ENCODE measurements at places on chromosomes 4 and X.

DNA sequence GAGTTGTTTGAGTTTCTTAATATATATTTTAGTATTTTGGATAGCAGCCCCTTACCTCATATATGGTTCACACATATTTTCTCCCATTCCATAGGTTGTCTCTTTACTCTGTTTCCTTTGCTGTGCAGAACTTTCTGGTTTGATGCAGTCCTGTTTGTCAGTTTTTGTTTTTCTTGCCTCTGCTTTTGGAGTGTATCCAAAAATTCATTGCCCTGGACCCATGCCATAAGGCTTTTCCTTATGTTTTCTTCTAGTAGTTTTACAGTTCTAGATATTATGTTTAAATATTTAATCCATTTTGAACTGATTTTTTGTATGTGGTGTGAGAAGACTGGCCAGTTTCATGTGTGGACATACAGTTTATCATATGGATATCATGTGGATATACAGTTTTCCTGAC is 58.5 kb upstream of the NUDT6 start:
- DNase-seq: no peak

DNA sequence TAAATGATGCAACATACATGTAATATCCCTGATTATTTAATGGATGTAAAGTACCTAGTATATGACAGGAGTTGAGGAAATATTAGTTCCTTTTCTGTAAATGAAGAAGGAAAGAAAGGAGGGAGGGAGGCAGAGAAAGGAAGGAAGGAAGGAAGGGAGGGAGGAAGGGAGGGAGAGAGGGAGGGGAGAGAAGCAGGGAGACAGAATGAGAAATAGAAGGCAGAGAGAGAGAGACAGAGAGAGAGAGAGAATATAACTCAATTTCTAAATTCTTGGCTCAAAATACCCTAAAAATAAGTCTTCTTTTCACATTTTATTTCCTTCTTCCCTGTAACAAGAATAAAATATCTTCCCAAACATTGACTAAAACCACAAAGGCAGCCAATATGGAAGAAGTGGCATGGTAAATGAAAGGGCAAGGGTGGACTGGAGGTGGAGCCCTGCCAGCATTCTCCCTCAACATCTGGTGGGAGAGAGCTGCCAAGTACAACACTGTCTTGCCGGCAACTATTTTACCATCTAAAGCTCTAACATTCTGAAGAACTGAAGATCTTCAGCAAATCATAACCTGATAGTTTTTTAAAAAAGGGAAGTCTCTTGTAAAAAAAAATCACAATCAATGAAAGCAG is 245.1 kb downstream of the PPP3CA start:
- DNase-seq: no peak

- no peak for DNase-seq
These were observed 24.6 kb upstream of the BCLAF3 start for GRCh38 chrX:20015422-20015821.

DNA sequence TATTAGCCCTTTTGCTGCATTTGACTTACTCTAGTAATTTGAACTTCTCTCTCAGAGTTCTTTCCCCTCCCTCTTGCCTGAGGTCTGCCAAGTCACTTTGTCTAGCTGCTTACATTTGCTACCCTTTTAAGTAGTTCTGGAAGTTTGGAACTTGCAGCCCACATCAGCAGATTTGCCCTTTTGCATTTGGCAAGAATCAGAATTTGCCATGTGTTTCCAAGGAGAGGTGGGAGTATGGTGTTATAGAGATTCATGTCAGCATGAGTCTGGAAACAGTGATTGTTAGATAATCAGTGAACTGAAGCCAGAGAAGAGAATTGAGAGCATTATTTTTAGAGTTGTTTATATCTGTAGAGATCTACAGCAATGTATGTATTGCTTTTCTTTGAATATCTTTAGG is 52.1 kb downstream of the KLHL34 start:
- DNase-seq: no peak

- no peak for DNase-seq
These were observed 38.1 kb downstream of the AMOT start for GRCh38 chrX:112802541-112802940.

DNA sequence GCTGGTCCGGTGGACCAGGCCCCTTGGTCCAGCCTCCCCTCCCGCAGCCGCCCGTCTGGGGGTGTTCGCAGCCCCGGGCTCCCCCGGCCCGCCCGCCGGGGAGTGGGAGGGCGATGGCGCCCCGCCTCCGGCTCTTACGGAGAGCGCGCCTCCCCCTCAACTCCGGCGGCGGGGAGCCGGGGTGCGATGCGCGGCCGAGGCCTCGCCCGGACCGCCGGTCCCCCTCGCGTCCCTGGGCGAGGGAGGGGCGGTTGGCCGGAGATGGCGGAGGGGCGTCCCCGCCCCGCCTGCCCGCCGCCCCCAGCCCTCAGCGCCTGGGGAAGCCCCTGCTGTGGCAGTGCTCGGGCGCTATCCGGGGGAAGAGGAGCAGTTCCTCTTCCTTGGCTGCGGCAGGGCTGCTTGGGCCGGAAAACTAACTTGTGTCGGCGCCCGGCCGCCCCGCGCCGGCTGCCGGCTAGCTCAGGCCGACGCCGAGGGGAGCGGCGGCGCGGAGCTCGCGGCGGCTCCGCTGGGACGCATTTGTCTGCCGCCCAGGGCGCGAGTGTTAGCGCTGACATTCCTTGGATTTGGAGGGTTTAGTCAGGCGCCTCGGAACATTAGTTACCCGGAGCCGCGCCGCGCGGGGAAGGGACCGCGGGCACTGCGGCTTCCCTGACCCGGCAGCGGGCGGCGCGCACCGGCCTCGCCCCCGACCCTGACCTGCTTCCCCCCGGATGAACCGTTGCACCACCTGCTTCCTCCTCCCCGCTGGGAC is 994 bp downstream of the GALNT7 start:
- DNase-seq: peak; percentile 72

GRCh38 chrX:69995362-69996112 is 54.2 kb downstream of the AWAT2 start:
- DNase-seq: no peak

DNA sequence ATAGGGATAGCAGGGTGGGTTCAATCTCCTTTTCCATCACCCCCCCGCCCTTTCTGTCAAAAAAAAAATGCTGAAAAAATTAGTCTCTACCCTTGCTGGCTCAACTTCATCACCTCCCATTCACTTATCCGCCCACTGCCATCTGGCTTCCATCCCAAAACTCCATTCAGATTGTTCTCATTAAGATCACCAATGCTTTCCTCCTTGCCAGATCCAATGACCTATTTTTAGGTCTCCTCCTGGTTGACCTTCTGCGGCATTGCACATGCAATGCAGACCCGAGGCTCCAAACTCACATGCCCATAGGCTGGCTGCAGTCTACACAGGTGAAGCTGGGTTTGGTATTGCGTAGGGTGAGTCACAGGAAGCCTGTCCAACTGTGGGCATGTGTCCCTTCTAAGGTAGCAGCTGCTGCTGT is 21.1 kb upstream of the STIM2 start:
- no peak for DNase-seq

DNA sequence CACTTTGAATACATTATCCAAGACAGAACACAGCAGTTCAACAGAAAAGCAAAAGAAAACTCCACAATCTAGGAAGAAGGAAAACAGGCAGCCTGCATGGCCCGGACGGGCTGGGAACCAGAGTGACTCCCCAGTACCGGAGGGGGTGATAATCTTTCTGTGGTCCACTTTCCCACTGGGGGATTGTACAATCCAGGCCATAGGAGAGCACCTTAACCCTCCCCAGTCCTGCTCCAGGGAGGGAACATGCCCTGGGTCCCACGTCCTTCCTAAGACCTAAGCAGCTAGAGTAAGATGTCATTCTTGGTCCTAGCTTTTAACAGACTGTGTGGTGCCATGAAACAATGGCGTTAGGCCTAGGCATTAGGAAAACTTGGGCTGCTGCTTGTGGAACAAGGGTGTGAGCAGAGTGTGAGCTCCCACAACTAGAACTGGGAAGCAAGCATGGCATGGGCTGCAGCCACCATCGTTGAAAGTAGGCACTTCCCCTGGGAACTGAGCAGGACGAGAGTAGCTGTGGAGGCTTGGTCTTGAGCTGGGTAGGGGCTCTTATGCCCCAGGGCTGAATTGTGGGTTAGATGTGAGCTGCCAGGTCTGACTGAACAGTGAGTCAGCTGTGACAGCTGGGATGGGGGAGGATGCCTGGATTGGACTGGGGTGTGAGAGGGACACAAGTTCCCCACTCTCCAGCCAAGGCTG is 42.4 kb downstream of the NAT8L start:
- no peak for DNase-seq

- DNase-seq: no peak
These were observed 49.1 kb downstream of the APOOL start for GRCh38 chrX:85052636-85053343.

GRCh38 chr4:122456231-122457116 is at the start of gene IL2:
IL2 (minus strand) TSS chr4:122456725; CDS start chr4:122456440, 285 bp downstream.
- no peak for DNase-seq

DNA sequence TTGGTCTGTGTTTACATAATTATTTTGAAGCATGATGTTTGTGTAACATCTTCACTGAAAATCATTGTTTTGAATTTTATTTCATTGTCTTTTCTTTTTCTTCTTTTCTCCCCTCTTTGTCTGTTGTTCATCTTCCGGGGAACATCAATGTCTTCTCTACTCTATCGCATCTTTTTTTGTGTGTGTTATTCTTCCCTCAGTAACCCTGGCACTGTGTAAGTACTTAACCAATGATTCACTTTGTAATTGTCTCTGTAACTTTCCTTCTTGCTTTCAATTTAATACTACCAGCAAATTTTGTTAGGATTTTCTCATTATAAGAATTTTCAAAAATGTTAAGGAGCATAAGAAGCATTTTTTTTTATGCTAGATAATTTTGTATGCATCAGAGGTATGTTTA is 130.8 kb downstream of the PDLIM5 start:
- DNase-seq: no peak

GRCh38 chr4:150391052-150391451 is 190.9 kb upstream of the MAB21L2 start:
- DNase-seq: no peak

- DNase-seq: peak; percentile 63
These were observed 12.8 kb upstream of the BOD1L1 start for GRCh38 chr4:13640149-13640940.

DNA sequence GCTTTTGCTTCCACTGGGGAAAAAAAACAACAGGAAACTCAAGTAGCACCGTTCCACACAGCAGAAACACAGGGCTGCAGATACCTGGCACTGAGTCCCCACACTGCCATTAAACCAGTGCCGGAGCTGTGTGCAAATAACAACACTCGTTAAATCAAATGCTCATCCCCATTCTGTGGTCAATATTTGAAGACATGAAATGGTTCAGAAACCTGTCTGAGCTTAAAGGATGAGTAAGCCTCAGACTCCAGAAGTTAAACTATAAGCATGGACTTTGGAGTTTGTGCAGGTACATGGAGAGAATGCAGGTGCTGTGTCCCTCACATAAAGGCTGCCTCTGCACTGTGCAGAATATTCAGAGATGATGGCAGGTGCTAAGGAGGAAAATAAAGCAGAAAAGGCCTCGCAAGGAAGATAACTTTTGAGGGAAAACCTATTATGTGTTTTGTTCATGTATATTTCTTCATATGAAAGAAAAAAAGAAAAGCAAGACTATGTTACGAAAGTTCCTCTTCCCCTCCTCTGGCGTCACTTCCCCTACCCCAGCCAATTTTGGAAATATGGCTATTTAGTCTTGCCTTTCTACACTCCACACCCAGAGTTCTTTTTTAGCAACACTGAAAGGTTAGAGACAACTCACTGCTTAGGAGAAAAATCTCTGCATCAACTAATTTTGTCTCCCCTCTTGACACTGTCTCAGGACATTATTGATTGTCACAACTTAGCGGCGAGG is 4.6 kb downstream of the MPP1 start:
- no peak for DNase-seq

- peak; percentile 27 for DNase-seq
These were observed 5.3 kb upstream of the STBD1 start for GRCh38 chr4:76301068-76301774.

GRCh38 chr4:12519426-12519825 is 964.7 kb downstream of the RAB28 start:
- DNase-seq: no peak

DNA sequence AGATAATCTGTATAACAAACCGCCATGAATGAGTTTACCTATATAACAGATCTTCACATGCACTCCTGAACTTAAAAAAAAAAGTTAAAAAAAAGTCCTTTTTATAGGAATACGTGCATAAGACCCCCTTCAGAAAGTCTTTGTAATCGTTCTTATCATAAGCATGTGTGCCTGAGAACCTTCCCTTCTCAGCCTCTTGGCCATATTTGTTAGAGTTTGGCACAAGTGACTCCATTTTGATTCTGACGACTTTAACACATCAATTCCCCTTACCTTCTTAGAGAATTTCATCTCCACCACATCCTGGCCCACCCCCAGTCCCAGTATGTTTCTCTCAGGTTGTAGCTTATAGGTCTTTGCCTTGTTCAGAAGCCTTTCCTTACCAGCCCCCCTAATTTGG is 16.0 kb upstream of the ANXA5 start:
- no peak for DNase-seq

DNA sequence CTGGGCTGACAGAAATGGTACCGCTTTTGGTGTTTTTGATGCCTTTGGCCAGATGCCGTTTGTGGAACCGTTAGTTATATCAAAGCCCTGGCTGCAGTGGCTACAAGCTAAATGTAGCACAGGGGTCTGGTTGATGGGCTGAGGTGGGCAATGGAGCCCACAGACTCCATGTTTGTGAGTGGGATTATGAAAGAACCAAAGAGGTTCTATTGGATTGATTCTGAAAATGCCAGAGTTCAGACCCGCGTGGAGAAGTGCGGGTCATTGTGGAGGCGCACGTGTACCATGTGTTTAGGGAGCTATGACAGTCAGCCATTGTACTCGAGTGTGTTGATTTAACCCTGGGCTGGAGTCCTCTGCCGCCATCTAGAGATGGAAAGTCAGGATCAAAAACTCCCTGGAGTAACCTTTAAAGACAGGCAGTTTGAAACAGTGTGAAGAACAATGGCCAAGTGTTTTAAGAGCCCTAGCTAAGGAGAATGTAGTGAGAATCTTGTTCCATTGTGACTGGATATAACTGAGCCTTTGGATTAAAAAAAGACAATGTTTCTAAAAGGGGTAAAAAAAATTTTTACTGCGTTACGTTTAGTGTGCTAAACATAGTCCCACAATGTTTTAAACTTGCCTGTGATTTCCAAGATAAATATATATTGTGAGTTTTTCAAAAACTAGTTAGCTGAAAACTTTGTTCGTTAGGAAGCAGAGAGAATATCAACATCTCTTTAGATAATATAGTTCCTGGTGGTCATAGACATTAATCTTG is 12.7 kb downstream of the ART3 start:
- DNase-seq: peak; percentile 47

DNA sequence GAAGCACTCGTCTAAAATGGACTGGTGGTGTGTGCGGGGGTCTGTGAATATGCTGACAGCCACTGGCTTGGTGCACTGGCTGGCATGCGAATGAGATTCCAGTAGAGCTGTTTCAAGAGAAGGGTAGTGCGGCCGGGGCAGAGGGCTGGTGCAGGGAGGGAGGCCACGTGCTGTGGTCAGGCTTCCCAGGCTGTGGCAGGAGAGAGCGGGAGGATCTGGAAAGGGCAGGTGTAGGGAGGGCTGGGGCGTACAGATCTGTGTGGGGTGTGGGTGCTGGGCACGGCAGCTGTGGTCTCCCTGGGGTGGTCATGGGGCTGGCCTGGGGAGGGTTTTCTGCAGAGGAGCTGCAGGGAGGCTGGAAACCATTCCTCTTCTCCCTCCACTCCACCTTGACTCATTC is 30.2 kb downstream of the SORCS2 start:
- DNase-seq: no peak

GRCh38 chrX:30248854-30249253 is 1.9 kb downstream of the MAGEB1 start:
- DNase-seq: no peak

GRCh38 chr4:94765174-94765573 is 7.4 kb downstream of the BMPR1B start:
- DNase-seq: no peak

GRCh38 chr4:14545163-14545562 is 457.1 kb upstream of the CPEB2 start:
- DNase-seq: no peak

Measured in renal pelvis (tissue), 12 donors.